Activated T-helper 1 cell treated with anti-CD3 and anti-CD28 coated beads, Interleukin-2, amount 50 U/mL, for 16 hours (primary cell): ENCODE measurements at places on chromosomes 7 and 10.

- DNase-seq = no peak
Observed at GRCh38 chr10:97731346-97732051, 5.4 kb upstream of the ZFYVE27 start.

- DNase-seq = no peak
Observed at GRCh38 chr10:90350122-90350521, 507.7 kb downstream of the HTR7 start.

DNA sequence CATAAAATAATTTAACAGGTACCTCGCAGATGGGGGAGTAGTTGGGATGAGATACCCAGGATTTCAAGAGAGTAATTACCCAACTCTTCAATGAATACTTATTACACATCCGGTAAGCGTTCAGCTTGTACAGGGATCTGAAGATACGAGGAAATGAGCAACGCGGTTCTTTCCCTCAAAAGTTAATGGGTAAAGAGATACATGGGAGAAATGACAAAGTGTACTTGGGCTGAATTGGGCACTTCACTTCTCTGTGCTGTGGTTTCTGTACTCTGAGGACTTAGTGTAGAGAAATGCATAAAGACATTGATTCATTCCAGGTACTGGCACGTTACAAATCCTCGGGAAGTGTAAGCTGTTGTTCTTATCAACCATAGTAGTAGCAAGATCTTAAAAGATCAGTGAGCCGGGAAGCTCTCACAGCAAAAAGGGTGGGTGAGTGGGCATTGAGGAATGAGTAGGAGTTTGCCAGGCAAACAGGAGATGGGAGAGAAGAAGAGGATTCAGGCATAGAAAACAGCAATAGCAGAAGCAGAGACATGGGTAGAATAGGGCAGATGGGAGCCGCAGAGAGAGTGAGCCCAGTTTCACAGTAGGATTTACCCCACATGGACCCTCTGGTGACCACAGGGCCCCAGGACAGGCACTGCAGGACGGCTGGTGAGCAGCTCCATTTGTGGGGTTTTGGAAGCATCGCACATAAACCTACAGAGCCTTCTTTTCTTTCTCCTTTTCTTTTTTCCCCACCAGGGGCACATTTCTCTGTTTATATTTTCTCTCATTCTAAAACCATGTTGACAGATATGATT lies 304.3 kb upstream of the PITRM1 start:
- no peak for DNase-seq

DNA sequence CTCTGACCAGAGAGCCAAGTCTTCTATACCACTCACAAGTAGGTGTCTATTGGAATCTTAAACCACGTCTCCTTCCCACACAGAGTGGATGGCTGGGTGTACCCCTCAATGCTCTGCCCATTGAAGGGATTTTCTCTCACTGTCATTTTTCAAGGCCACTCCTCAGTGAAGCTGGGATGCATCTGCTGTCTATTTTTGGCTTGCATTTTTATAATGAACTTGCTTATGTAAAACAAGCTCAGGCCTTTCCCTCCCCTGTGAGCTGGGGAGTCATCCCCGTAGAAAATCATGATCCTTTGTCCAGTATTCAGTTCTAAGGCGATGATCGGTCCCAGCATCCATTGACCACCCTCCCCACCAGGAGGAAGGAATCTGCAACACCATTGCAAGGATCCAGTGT lies 9.8 kb upstream of the RBM17 start:
- DNase-seq = no peak

DNA sequence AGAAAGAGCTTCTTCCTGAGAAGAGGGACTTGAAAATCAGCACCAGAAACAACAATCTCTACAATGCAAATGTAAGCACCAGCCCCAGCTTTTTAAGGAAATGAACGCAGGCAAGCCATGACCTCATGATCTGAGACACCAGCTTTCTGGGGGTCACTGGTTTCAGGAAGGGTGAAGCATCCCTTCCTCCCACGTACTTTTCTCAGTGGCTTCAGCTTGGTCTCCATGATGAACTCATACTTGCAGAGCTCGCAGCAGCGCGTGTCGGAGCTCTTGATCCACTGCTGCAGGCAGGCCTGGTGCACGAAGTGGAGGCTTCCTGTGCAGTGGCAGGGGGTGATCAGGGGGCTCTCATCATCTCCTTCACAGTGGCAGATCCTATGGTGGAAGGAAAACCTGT lies 87.0 kb downstream of the ALOX5 start:
- DNase-seq = no peak

- DNase-seq = no peak
Observed at GRCh38 chr7:90173127-90173844, 19.0 kb downstream of the STEAP1 start.

DNA sequence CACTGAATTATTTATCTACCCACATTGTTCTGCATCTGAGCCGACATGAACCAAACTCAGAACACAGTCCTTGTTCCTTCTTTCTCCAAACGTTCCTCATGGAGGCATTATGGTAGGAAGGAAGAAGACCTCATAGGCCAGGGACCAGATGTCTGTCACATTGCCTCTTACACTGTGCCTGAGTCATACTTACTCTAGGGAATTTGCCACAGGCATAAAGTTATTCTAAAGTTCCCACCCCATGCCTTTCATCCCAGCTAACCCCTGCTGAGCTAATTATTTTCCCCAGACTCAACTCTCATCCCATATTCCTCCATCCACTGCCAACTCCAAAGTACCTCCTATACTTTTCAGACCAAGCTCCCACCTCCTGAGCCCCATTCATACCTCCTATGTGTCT lies 21.2 kb downstream of the MAT1A start:
- no peak for DNase-seq

DNA sequence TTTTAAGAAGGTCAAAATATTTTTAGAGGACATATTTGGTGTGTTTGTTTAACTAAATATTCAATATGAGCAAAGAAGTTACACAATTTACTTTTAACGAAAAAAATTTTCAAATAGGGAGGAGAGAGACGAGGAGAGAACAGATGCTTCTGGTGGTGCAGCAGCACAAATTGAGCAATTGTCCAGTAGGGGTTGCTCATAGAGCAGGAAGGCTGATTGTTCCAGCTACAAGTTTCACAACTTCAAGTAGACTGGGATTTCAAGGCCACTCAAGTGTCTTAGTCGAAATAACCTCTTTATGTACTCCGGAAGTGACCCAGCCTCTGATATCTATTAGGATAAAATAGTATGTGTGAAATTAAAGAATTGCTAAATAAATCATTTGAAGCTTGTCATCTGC lies 197.9 kb downstream of the HDAC9 start:
- DNase-seq = no peak

GRCh38 chr7:13801669-13802068 lies 187.8 kb downstream of the ETV1 start:
- DNase-seq = no peak

DNA sequence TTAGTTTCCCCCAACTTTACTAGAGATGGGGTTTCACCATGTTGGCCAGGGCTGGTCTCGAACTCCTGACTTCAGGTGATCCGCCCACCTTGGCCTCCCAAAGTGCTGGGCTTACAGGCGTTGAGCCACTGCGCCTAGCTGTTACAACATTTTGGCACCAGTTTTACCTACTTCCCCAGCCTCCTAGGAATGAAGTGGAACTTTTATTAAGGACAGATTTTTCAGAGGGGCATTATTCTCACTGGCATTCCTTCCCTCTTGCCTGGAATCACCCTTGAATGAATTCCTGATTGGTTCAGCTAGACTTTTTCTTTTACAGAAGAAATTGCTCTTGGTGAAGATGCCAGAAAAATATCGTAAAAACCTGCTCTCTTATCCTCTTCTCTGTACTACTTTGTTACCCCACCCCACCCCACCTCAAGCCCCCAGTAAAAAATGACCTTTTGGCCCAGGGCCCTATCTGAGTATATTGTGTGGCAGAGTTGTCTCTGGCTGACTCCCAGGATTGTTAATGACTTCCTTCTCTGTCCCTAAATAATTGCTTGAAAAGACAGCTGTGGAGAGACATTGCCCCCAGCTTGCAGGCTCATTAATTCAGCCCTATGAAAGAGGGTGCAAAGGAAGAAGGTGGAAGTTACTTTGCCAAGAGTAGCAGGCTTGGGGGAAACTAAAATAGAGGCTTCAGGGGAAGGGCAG lies 189.6 kb downstream of the AUTS2 start:
- DNase-seq = no peak

DNA sequence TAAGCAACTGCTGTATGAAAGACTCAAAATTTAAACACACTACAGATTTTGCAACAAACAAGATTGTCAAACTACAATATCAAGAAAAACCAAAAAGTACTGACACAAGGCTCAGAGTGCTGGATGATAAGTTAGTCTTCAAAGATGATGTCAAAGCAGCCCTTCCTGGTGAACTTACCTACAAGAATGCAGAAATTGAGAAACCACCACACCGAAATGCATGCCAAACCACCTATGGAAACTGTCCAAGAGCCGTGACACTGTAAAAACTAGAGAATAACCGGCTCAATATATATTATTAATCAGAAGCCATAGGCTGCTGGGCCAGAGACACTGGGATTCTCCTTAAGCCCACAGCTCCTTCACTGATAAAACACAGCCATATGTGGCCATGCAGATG lies 25.3 kb downstream of the DENND11 start:
- no peak for DNase-seq

DNA sequence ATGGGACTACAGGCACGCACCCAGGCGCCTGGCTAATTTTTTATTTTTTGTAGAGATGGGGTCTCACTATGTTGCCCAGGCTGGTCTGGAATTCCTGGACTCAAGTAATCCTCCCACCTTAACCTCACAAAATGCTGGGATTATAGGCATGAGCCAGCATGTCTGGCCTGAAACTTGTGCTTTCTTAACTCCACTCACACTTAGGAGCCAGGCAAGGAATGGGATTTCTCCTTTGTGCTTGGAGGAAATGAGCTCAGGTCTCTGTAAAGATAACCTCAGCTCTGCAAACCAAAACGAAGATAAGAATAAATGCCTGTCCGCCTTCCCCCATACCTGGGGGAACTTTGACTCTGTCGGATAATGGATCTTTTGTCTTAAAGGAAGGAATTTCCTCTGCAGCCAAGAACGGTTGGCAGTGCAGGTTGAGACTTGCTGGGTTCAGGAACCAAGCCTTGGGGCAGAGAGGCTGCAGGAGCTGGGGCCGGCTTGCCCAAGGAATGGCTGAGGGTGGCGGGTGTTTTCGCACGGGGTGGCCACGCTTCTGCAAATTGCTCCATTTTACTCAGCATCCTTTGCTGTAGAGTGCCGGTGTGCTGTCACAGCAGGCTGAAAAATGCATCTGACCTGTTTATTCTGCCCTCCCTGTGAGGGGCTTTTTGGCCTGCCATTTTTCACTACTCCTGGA lies 174.2 kb downstream of the KIAA1217 start:
- no peak for DNase-seq

DNA sequence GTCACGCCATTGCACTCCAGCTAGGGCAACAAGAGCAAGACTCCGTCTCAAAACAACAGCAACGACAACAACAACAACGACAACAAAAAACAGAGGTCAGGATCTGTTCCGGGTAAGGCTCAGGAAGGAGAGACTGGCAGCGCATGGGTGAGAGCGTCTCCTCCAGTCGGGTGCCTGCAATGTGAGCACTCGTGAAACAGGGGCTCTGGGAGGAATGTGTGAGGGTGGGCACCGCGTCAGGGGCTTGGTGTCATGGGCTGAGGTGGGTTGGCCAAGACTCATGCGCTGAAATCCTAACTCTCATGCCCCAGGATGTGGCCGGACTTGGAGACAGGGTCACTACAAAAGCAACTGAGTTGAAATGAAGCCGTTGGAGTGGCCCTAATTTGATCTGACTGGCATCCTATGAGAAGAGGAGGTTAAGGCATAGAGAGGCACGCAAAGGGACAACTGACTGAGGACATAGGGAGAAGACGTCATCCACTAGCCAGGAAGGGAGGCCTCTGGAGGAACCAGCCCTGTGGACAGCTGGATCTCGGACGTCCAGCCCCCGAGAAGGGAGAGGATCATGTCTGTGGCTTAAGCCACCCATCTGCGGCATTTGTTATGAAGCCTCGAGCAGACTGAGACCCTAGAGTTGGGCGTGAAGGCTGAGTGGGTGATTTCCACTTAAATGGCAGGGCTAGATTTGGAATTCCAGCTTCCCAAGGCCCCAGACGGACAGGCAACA lies 241.5 kb upstream of the PITRM1 start:
- DNase-seq = no peak

- no peak for DNase-seq
Observed at GRCh38 chr10:118973744-118974143, 55.8 kb upstream of the NANOS1 start.

DNA sequence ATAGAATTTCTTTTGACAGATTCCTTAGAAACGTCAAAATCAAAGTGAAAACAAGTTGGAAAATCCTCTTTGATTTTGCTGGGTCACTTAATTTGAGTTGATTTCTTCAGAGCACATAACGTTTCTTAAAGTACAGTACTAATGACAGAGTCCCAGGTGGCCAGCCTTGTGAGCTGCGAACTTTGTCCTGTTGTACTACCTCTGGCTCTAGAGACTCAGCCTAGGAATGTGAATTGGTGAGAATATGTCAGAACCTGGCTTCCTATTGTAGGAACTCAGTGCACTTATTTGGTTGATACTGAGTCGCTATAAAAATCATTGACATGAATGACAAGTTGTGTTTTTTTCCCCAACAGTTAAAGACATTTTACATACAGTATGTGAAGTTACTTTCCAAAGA lies 20.2 kb downstream of the SDK1 start:
- DNase-seq = no peak

GRCh38 chr10:73577788-73578187 lies 13.4 kb downstream of the USP54 start:
- DNase-seq = no peak

DNA sequence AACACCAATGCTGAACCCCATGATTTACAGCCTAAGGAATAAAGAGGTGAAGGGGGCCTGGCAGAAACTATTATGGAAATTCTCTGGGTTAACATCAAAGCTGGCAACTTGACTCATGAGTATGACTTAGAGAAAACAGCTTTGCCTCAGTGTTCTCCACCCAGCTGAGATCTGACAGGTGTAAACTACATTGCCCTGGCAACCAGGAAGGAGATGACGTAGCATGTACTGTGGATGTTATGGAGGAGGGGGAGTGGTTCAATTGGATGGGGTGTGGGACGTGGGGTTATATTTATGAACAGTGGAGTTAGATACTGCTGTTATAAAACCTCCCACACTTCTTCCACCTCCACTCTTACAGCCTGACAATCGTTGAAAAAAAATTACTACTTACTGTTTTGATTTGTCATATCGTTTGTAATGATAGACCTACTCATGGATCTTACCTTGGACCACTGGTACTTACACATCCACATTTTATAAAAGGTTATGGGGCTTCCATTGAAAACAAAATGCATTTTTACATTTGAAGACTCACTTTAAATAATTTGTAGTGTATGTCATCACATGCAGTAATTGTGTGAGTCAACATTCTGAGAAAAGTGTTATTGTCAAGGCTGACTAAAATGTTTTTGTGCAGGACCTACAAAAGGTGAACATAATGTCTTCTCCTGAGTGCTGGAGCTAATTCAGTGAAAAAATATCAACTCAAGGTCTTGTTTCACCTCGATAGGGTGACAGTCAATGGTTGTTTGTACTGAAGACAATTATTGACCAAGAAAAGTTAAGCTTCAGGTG lies 6.4 kb downstream of the OR2F1 start:
- no peak for DNase-seq

DNA sequence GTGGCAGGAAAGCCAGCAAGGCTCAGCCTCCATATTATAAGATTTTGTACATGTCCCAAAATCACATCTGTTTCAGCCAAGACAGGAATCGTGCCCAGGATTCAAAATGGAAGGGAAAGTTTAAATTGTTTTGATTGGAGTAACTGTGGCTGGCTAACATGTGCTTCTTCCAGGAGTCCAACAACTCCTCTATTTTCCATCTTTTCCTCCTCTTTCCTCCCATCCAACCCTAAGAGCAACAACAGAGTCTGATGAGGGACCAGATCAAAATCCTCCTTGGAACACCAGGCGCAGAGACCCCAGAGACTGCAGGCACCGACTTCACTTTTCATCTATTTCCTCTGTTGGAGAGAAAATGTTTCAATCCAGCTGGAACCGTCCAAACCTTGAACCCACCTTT lies 36.0 kb upstream of the SVIL start:
- DNase-seq = no peak
